Spinal cord (tissue), 10 donors: ENCODE measurements at places on chromosomes 7 and 10.

GRCh38 chr10:3873728-3874461, 88.9 kb upstream of the KLF6 start:
- peak; percentile 95 for DNase-seq

- DNase-seq = no peak
Observed at GRCh38 chr7:69864822-69865221, 266.5 kb downstream of the AUTS2 start.

DNA sequence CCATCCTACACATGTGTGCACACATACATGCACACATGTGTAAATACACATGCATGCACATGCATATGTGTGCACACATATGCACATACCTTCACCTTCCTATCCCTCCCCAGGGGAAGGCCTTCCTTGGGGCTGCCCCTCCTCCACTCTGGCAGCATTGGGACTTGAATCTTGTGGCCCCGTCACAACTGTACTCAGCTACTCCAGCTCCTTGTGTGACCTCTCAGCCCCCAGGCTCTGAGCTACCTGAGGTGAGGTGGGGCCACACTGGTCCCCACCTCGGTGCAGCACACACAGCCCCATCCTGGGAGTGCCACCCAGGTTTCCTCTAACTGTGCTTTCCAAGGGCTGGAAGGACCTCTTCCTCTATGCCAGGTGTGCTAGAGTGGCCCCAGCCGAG, 116.0 kb downstream of the LHPP start:
- no peak for DNase-seq

GRCh38 chr10:52215745-52216361, 98.2 kb upstream of the DKK1 start:
- peak; percentile 96 for DNase-seq

DNA sequence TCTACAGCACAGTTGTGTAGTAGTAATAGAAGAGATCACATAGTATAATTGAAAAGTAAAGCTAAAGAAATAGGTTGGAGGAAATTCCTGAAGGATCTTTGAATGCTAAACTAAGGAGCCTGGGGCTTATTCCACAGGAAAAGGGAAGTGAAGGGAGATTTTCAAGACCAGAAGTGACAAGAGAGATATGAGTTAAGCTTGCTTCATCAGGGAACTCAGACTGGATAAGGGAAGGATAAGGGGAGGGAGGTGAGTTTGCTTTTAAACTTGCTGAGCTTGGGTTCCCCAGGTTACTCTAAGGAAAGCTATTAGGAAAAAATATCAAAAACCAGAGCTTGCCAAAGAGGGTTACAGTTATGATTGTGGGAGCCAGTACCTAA, 182.4 kb downstream of the RAPGEF5 start:
- DNase-seq = no peak

DNA sequence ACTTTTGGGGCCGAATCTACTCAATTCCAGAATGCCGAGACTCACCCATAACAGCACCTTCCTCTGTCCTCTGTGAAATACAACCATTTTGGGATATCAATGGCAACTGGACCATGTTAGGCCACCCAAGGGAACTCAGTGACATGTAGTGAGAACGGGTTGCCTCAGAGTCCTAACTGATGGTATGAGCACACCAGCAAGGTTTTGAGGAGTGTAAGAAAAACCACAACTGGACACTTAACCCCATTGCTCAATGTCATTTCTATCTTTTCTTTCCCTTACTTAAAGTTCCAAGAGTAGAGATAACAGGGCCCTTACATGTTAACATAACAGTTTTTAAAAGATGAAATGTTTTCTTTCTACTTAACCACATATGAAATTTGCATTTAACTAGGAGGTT, 67.1 kb downstream of the TNS3 start:
- no peak for DNase-seq

- no peak for DNase-seq
Observed at GRCh38 chr7:98638853-98639252, 21.8 kb downstream of the NPTX2 start.

DNA sequence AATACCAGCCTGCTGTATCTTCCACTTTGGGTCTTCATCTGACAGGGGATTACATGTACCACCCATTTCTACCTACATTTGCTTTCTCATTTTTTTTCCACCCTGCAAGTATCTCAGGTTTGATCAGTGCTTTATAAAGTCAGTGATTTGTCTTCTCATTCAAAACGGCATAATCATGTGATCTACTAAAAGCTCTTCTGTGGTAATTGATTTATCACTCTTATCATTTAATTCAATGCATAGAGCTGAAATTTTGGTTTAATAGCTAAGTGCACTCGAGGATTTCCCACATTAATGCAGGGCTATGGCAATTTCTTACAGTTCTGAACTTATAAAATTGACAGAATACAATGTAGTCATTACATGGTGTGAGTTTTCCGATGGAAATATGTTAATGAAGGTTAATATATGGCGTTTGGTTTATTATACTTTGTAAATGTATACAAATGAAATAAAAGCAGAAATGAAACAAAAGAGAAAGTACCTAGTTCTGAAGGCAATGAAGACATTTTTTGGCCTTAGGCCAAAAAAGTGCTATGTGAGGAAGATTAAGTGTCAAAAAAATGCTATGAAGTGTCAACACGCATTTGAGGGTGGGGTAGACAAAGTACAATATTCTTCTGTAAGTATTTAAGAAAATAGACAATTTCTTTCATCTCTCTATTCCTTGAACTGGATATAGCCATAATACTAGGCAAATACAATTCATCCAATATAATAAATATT, 457.3 kb downstream of the ETV1 start:
- DNase-seq = no peak

DNA sequence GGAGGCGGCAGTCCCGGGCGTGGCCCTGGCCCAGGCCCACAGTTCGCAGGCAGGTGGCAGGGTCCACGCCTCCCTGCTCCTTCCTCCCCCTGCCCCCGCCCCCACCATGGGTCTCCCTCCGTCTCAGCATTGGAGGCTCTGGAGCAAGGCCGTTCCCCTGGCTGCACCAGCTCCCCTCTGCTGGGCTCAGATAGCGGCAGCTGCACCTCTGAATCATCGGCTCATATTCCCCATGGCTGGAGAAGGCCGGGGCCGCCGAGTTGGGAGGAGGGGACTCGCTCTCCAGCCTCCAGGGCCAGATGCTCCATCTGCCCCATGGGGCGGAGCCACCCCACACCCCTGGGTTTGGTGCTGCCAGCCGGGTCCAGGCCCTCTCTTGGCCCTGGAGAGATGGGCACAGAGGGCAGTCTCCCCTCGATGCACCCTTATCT, 145.0 kb downstream of the ELFN1 start:
- DNase-seq = no peak

DNA sequence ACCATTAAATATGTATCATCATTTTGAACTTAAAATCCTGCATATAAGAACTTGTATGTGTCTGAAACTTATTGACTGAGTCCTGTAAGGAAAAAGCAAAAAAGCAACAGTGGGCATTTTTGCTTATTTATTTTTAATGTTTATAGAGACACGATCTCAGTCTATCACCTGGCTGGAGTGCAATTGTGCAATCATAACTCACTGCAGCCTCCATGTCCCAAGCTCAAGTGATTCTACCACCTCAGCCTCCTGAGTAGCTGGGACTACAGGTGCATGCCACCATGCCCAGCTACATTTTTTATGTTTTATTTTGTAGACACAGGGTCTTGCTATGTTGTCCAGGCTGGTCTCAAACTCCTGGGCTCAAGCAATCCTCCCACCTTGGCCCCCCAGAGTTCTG, 32.2 kb downstream of the MYL10 start:
- DNase-seq = no peak

- DNase-seq = no peak
Observed at GRCh38 chr10:112991888-112992491, 41.9 kb downstream of the TCF7L2 start.

DNA sequence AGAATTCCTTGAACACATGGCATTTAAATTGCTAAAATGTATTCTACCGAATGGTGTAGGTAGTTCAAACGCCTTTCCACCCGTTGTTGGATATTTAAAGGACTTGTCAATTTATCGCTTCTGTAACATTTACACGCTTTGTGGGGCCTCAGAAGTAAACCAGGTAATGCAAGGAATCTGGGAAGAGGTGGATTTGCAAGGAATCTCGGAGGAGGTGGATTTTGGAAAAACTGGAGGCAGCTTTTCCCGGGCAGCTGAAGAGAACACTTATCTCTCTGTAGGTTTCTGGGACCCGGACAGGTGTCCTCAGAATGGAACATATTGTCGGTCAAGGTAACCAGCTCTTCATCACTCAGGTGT, 592 bp upstream of the MAPK8 start:
- DNase-seq = no peak

- no peak for DNase-seq
Observed at GRCh38 chr7:54663603-54664234, 95.3 kb downstream of the SEC61G start.

GRCh38 chr10:76415554-76415953, 984.1 kb downstream of the LRMDA start:
- no peak for DNase-seq
